ENCODE measurements at places on chromosomes 7 and 10. TPM values are rescaled to one million over a fixed set of nuclear protein-coding genes. Genes with fewer than 3 reads are reported as not detected.

TMEM26 gene
- total RNA-seq: not detected

SLC37A3 gene
- 37.0 TPM for total RNA-seq

SFMBT2 gene
- total RNA-seq: not detected

PDIA4 gene
- total RNA-seq: 697 TPM

TUBB8 gene
- total RNA-seq: not detected

NUTM2E gene
- total RNA-seq: not detected

TMEM184A gene
- 0.39 TPM for total RNA-seq

OR2A5 gene
- total RNA-seq: not detected

MRPS17 gene
- 11.1 TPM for total RNA-seq

NPC1L1 gene
- not detected for total RNA-seq

ZNF277 gene
- total RNA-seq: 21.1 TPM

FGFBP3 gene
- total RNA-seq: 0.08 TPM

SPOCK2 gene
- total RNA-seq: 1.2 TPM

FOXI2 gene
- not detected for total RNA-seq

LIPJ gene
- not detected for total RNA-seq

GPR15LG gene
- not detected for total RNA-seq

CABCOCO1 gene
- not detected for total RNA-seq

PNLIPRP2 gene
- not detected for total RNA-seq

INHBA gene
- total RNA-seq: 121 TPM

LIPF gene
- not detected for total RNA-seq

SLC12A9 gene
- 16.4 TPM for total RNA-seq

PTPRE gene
- 25.7 TPM for total RNA-seq

AKR1C4 gene
- total RNA-seq: not detected

FAM171A1 gene
- total RNA-seq: 8.3 TPM

APBB1IP gene
- total RNA-seq: not detected

MEIG1 gene
- total RNA-seq: not detected

PLAC9 gene
- total RNA-seq: not detected

EFCAB10 gene
- 2.0 TPM for total RNA-seq

TSPAN33 gene
- 2.9 TPM for total RNA-seq

GIMAP6 gene
- not detected for total RNA-seq

MSS51 gene
- total RNA-seq: 0.57 TPM

CRHR2 gene
- not detected for total RNA-seq

ZNF775 gene
- 3.7 TPM for total RNA-seq

UPK3BL2 gene
- total RNA-seq: 2.3 TPM

C7orf57 gene
- total RNA-seq: 2.3 TPM

SKIDA1 gene
- total RNA-seq: 0.04 TPM

STK32C gene
- total RNA-seq: 13.4 TPM

ASIC3 gene
- 1.8 TPM for total RNA-seq

GJD4 gene
- total RNA-seq: not detected

CDH23 gene
- total RNA-seq: 1.2 TPM

ACSM6 gene
- total RNA-seq: not detected

SLC25A40 gene
- 6.2 TPM for total RNA-seq

HTR5A gene
- not detected for total RNA-seq

UNCX gene
- total RNA-seq: not detected

MICU1 gene
- 25.5 TPM for total RNA-seq

LRRD1 gene
- total RNA-seq: not detected

OTUD1 gene
- total RNA-seq: 9.3 TPM

LIPN gene
- not detected for total RNA-seq

HOXA6 gene
- 1.4 TPM for total RNA-seq

CHST3 gene
- 17.1 TPM for total RNA-seq

CLDN4 gene
- total RNA-seq: 1.5 TPM

Data from hair follicular keratinocyte (primary cell).